Left ventricle myocardium inferior (tissue), 1 donor: ENCODE measurements at places on chromosomes 3 and 15. TPM values are rescaled to one million over a fixed set of nuclear protein-coding genes. Genes with fewer than 3 reads are reported as not detected.
A peak's percentile ranks its signal among the peaks of the same experiment; 100 is the strongest.

GRCh38 chr3:66615643-66616301 lies 115.0 kb upstream of the LRIG1 start:
- H3K4me3 ChIP-seq = no peak overlapping the region
- DNase-seq = no peak
- no peaks in the 10 kb centered on the region for H3K27me3 ChIP-seq
- H3K36me3 ChIP-seq = no peaks in the 10 kb centered on the region
- no peak overlapping the region for H3K27ac ChIP-seq

GRCh38 chr3:138845181-138845601 lies 10.5 kb upstream of the PIK3CB start:
- no peak overlapping the region for H3K4me3 ChIP-seq
- DNase-seq = no peak
- no peaks in the 10 kb centered on the region for H3K27me3 ChIP-seq
- H3K27ac ChIP-seq = peak overlapping the region; percentile 69
- peaks cover 21% of the 10 kb centered on the region for H3K4me1 ChIP-seq
- no peaks in the 10 kb centered on the region for H3K36me3 ChIP-seq

- H3K27ac ChIP-seq = no peak overlapping the region
- no peak for DNase-seq
- H3K27me3 ChIP-seq = no peaks in the 10 kb centered on the region
Measured at GRCh38 chr3:53996141-53996874, 104.6 kb upstream of the SELENOK start.

The C3orf49 gene
- not detected for total RNA-seq

DNA sequence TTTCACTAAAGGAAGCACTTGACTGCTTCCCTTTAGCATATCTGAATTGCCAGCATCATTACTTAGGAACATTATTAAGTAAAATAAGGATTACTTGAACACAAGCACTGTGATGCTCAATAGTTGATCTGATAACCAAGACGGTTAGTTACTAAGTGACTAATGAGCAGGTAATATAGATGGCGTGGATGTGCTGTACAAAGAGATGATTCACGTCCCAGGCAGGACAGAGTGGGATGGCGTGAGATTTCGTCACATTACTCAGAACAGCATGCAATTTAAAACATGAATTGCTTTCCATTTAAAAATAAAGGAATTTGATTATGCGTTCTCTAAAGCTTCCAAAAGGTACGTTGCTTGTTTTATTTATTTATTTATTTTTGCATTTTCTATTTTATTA lies 240.0 kb upstream of the ARHGEF26 start:
- H3K27me3 ChIP-seq = no peaks in the 10 kb centered on the region
- H3K4me1 ChIP-seq = no peaks in the 10 kb centered on the region
- H3K4me3 ChIP-seq = no peak overlapping the region
- no peaks in the 10 kb centered on the region for H3K36me3 ChIP-seq

- no peaks in the 10 kb centered on the region for H3K27me3 ChIP-seq
- no peak overlapping the region for H3K4me3 ChIP-seq
- H3K4me1 ChIP-seq = peaks cover 10% of the 10 kb centered on the region
- no peak overlapping the region for H3K27ac ChIP-seq
- peaks cover 63% of the 10 kb centered on the region for H3K36me3 ChIP-seq
- no peak for DNase-seq
Measured at GRCh38 chr15:56699743-56700142, 33.6 kb downstream of the ZNF280D start.

DNA sequence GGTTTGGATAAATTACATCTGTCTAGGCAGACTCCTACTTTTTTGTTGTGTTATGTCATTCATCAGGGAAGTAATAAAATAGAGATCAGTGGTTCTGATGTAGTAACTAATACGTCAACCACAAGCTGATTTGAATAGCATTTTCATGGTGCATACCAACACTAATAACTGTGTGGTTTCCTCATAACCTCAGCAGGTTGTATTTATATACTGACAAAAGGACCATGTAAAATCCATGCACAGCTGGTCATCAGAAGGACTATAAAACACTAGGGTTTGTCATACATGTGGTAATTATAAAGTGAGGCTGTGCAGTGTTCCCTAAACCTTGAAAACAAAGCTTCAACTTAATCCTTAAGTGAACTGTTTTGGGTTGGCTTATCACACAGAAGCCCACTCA lies 216.8 kb upstream of the RBMS3 start:
- no peaks in the 10 kb centered on the region for H3K27me3 ChIP-seq
- DNase-seq = no peak
- H3K4me3 ChIP-seq = no peak overlapping the region
- no peak overlapping the region for H3K27ac ChIP-seq
- H3K36me3 ChIP-seq = no peaks in the 10 kb centered on the region
- peaks cover 9% of the 10 kb centered on the region for H3K4me1 ChIP-seq

GRCh38 chr3:111584744-111585143 lies 10.4 kb downstream of the ZBED2 start:
- H3K4me1 ChIP-seq = no peaks in the 10 kb centered on the region
- no peaks in the 10 kb centered on the region for H3K36me3 ChIP-seq
- H3K27me3 ChIP-seq = peaks cover 23% of the 10 kb centered on the region
- H3K27ac ChIP-seq = no peak overlapping the region

DNA sequence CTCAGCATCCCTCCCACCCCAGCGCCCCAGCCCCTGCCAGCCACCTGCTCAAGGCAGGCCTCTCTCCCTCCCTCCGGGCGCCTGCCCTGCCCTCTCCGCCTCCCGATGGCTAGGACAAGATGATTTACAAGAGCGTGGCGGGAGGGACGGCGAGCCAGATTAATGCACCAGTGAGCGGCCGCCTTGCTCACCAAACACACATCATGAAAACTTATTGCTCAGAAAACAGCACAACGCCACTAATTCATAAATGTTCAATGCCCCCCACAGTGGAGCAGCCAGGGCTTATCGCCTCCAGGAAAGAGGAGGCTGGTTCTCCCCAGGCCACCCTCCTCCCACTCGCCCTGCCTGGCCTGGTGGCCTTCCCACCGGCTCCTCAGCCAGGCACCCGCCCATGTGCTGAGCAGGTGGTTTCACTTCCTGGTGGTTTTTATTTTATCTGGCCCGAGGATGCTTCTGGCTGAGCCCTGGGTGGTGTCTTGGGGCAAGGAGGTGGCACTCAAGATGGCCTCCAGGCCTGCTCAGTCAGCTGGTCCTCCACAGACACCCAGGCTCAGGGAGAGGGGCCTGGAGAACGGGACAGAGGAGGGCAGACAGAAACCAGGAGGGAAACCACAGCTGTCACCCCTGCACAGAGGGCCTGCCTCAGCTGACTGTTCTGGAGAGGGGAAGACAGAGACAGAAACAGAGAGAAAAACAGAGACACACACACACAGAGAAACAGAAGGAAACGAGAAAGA lies 284.9 kb downstream of the UACA start:
- no peak overlapping the region for H3K27ac ChIP-seq
- H3K4me1 ChIP-seq = peaks cover 22% of the 10 kb centered on the region
- H3K4me3 ChIP-seq = no peak overlapping the region
- DNase-seq = peak; percentile 36
- H3K36me3 ChIP-seq = no peaks in the 10 kb centered on the region

- H3K36me3 ChIP-seq = no peaks in the 10 kb centered on the region
- no peak overlapping the region for H3K27ac ChIP-seq
- H3K4me1 ChIP-seq = no peaks in the 10 kb centered on the region
- H3K27me3 ChIP-seq = peaks cover 5% of the 10 kb centered on the region
- no peak overlapping the region for H3K4me3 ChIP-seq
Measured at GRCh38 chr15:45443645-45444044, 65.3 kb upstream of the GATM start.

The IL17RE gene
- 0.58 TPM for total RNA-seq

DNA sequence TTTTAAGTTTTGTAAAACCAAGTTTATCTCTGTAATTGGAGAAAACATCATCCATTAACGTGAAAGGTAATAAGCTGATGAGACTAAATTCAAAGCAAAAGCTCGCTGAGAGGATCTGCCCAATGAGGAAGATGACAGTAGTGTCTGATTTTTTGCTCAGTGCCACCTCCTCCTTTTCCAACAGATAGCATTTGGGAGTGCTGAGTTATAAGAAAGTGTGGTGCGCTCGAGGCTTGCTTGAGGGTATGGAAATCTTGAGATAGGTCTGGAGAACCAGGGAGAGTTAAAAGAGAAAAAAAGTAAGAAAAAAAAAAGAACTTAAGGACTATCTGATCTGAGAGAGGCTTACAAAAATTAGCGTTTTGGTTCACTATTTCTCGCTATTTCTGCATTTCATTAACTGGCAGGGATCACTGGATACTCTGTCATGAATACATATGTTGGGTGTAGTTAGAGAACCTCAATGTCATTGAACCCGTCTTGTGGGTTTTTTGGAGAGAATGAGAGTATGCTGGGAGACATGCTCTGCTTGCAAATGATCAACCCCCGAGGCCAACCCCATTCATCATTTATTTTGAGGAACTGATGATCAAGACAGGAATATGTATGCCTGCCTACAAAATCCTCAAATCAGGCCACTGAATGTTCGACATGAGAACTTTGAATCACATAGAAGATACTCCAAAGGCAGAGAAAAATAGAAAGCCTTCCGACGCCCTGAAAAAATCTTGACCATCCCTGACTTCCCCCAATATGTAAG lies 973 bp upstream of the USP13 start:
- H3K27me3 ChIP-seq = no peaks in the 10 kb centered on the region
- no peaks in the 10 kb centered on the region for H3K36me3 ChIP-seq
- H3K4me3 ChIP-seq = peak overlapping the region; percentile 91
- peak overlapping the region; percentile 98 for H3K27ac ChIP-seq
- no peak for DNase-seq
- peaks cover 42% of the 10 kb centered on the region for H3K4me1 ChIP-seq

DNA sequence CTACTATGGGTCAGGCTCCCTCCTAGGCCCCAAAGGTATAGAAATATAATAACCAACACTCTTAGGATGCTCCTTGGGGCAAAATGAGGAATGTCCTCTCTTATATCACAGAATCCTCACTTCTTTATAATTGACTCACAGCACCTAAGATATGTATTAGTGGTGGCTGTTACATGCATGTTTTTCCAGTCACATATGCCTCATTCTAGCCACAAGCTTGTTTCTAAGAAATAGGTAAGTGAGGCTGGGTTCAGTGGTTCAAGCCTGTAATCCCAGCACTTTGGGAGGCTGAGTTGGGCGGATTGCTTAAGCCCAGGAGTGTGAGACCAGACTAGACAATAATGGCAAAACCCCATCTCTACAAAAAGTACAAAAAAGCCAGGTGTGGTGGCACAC lies 57.9 kb upstream of the PSMD6 start:
- no peaks in the 10 kb centered on the region for H3K36me3 ChIP-seq
- no peak for DNase-seq
- no peak overlapping the region for H3K4me3 ChIP-seq
- H3K27ac ChIP-seq = no peak overlapping the region

GRCh38 chr15:72116731-72117485 lies 1.0 kb downstream of the MYO9A start:
- H3K4me3 ChIP-seq = peak overlapping the region; percentile 93
- H3K4me1 ChIP-seq = peaks cover 69% of the 10 kb centered on the region
- peak; percentile 18 for DNase-seq
- H3K36me3 ChIP-seq = no peaks in the 10 kb centered on the region

DNA sequence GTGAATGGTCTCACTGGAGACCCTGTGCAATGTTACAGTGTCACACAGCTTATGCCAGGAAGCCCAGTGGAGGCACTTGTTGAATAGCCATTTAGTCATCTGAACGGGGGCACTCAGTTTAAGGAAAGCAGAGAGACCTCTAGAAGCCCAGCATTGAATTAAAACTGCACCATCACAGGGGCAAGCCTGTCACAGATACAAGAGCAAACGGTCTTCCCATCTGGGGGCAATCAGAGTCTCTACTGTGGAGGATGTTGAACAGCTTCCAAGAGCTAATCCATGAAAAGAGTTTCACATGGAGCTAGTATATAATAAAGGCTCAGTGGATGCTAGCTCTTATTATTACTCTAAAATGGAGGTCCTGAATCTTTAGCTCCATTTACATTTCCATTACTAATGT lies 553.7 kb upstream of the ARRDC4 start:
- no peak overlapping the region for H3K4me3 ChIP-seq
- no peak for DNase-seq
- H3K36me3 ChIP-seq = no peaks in the 10 kb centered on the region
- H3K27me3 ChIP-seq = no peaks in the 10 kb centered on the region
- no peaks in the 10 kb centered on the region for H3K4me1 ChIP-seq

DNA sequence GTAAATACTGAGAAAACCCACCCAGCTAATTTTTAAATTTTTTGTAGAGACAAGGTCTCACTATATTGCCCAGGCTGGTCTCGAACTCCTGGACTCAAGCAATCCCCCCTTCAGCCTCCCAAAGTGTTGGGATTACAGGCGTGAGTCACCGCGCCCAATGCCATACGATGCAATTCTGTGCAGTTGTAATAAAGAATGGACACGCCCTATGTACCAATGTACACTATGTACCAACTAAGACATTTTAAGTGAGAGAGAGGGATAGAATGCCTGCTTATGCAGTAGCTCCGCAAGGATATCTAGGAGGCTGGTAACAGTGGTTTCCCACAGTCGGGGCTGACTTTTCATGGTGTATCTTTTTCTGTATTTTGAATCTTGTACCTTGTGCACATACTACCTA lies 14.6 kb downstream of the ZNF710 start:
- H3K36me3 ChIP-seq = peaks cover 4% of the 10 kb centered on the region
- H3K4me3 ChIP-seq = no peak overlapping the region
- H3K4me1 ChIP-seq = peaks cover 17% of the 10 kb centered on the region

DNA sequence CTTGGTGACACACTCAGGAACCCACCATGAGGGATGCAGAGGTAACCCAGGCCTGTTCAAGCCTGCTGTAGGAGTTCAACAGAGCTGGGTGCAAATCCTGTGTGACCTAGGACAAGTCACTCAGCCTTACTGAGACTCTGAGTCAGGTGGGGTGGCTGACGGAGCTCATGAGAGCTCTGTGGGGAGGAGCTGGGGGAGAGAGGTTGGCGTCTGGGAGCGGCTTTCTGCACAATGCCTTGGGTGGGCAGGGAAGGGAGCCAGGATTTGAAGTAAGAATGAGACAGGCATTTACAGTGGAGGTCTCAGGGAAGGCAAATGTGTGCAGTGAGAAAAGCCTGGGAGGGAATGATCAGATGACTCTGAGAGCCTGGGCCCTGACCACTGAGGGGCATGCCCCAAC lies 18.3 kb downstream of the C3orf18 start:
- H3K27ac ChIP-seq = no peak overlapping the region
- no peak overlapping the region for H3K4me3 ChIP-seq
- no peaks in the 10 kb centered on the region for H3K4me1 ChIP-seq
- no peak for DNase-seq

The CFAP20DC gene
- not detected for total RNA-seq

DNA sequence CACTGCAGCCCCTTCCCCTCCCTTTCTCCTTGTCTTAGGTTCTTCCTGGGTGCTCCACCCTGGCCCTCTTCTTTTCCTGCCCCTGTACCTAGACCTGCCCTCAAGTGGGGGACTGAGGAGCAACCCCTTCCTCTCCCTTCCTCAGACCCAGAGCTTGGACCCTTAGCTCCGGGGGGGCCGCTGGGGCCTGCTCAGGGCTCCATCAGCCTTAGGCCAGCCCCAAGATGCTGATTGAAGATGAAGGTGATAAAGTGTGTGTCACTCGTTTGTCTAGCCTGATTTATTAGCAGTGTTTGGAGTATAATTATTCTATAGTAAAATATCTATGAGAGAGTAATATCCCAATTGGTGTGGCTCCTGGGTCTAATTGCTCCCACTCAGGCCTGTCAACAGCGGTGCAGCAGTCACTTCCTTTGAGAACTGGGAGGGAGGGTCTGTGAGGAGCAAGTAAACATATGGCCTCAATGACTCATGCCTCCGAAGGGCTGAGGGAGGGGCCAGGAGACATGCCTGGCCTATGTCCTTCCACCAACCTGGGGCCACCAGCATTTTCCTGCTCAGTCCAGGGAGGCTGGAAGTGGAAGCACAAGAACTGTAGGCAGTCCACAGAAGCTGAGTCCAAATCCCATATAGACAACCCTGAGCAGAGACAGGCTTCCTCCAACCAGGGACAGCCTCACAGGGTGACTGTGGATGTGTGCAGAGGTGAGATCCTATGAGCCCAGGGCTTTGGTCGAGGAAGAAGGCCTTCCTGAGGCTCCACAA lies 123.2 kb downstream of the DNAJB8 start:
- H3K4me3 ChIP-seq = no peak overlapping the region
- no peaks in the 10 kb centered on the region for H3K27me3 ChIP-seq
- peaks cover 25% of the 10 kb centered on the region for H3K4me1 ChIP-seq
- H3K27ac ChIP-seq = no peak overlapping the region
